ENCODE measurements at places on chromosomes 5 and 9.

GRCh38 chr5:372556-372995 lies 51.1 kb downstream of the AHRR start:
- no peak for DNase-seq

GRCh38 chr9:104107799-104108198 lies 13.7 kb downstream of the SMC2 start:
- DNase-seq = no peak

- no peak for DNase-seq
Observed at GRCh38 chr5:14142202-14142826, 828 bp upstream of the TRIO start.

DNA sequence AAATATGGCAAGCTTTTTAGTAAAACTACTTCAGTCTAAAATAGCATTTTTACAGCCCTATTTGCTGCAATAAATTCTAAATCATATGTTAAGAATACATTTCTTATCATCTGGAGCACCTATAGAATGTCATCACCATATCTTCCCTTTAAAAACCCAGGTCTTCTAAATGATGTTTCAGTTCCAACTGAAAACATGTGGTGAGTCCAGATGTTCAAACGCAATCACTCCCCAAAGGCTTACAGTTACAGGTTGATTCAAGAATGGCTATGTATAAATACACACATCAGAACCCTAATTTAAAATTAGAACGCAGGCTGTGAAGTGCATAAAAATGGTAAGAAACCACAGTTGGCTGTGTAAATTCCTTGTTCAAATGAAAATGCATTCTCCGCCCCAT lies 796.3 kb downstream of the MAT2B start:
- no peak for DNase-seq

DNA sequence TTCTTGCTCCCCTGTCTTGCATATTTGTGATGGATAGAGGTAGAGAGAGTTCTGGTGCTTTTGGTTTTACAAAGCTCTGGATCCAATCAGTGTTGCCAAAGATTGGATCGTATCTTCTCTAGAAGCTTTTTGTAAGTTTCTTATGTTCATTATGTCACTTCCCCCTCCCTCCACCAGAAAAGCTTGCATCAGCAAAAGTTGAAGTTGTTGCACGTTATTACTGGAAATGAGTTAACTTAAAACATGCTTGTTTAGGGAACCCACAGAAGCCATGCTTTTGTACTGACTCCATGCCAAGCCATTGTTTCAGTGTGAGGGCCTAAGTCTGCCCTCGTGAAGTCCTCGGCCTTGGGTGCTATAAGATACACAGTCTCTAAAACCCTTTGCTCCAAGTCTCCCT lies 186.5 kb downstream of the ERCC6L2 start:
- DNase-seq = no peak

DNA sequence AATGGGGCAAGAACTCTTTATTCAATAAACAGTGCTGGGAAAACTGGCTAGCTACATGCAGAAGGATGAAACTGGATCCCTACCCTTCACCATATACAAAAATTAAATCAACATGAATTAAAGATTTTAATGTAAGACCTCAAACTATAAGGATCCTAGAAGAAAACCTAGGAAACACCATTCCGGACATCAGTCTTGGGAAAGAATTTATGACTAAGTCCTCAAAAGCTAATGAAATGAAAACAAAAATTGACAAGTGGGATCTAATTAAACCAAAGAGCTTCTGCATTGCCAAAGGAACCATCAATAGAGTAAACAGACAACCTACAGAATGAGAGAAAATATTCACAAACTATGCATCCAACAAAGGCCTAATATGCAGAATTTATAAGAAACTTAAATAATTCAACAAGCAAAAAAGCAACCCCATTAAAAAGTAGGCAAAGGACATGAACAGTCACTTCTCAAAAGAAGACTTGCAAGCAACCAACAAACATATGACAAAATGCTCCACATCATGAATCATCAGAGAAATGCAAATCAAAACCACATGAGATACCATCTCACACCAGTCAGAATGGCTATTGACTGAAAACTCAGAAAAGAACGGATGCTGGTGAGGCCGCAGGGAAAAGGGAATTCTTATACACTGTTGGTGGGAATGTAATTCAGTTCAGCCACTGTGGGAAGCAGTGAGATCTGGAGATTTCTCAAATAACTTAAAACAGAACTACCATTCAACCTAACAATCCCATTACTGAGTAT lies 104.3 kb upstream of the MAP3K1 start:
- DNase-seq = no peak

DNA sequence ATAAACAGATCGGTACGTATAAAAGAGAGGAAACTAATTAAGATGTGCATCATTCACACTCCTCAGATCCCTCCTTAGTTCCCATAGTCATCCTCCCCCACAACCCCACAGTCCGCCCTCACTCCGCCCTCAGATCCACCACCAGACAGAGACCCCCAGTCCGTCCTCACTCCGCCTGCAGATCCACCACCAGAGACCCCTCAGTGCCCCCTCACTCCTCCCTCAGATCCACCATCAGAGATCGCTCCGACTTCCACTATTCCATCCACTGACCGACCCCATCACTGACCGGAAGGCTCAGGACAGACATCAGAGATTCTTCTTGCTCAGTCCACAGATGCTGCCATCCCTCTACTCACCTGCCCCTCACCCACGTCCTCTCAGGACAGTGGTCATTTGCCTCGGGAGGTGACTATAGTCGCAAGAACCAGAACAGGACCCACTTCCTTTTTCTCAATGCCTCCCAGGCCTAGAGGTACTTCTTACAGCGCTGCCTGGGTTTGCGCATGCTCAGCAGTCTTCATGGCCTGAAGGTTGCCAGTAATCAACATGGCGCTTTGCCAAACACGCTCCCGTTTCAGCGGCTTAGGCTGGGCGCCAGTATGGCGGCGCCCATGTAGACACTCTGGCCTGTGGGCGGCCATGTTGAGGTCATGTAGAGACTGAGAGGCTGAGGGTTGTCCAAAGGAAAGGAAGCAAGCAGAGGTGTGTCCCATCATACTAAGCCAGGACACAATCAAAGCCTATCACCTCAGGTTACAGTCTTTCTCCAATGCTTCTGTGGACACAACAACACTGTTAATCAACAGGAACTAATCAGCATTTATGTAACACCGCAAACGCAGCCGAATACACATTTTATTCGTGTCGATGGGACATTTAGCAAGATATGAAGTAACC lies at the start of gene ZNF484:
ZNF484 (minus strand) TSS at position 508 of the 900 bp plus-strand sequence. CDS start 3,009 bp downstream, outside the sequence.
- DNase-seq = peak; percentile 92

GRCh38 chr9:77133011-77133410 lies 44.3 kb upstream of the VPS13A start:
- DNase-seq = no peak

DNA sequence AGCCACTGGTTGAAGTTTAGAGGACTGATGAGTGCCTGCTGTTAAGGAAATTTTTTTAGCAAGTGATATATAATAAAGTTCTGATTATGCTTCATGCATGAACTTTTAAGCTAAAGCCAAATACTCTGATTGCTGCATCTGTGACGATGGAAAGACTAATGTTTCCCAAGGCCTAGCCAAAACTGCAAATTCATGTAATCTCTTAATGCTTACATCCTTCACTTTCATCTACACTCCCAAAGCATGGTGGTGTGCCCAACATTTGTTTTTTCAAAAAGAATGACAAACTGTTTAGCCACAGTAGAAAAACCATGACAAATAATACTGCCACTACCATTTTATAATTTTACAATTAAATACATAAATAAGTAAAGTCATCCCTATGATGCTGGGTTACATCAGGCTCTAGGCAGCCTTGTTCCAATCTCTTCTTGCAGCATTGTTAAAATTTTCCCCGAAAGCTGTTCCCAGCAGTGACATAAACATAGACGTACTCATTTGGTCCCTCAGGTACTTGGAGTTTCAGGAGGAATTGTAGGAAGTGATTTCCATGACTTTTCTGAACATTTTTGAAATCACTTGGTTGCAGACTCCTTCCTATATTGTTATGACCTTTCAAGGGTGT lies 625.3 kb upstream of the DMAC1 start:
- DNase-seq = no peak

- no peak for DNase-seq
Observed at GRCh38 chr5:108661590-108662219, 86.0 kb upstream of the FER start.

- DNase-seq = no peak
Observed at GRCh38 chr5:137587919-137588318, 88.8 kb upstream of the SPOCK1 start.

DNA sequence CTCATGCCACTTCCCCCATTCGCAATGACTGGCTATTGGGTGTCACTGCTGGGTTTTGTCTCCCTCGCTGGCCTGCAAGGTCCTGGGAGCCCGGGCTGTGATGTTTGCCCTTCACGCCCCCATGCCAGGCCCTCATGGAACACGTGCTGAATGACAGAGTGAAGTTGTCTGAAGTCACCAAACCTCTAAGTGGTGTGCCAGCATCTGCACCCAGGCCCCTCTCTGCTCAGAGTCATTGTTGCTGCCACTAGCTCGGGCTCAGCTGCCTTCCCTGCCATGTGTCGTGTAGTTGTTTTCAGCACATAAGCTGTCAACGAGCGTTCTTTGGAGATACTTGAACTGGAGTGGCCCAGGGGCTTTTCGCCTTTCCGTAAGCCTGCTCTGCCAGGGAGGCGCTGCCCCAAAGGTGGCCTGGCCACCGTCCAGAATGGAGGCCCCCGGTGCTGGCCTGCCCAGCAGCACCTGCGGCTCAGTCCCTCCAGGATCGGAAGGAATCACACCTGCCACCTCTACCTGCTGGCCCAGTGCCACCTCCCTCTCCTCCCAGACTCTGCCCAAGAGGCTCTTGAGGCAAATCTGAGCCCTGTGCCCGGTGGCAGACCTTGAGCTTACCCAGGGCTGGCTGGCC lies 250.1 kb downstream of the PBX3 start:
- no peak for DNase-seq

GRCh38 chr5:132480893-132481595 lies 9.5 kb downstream of the IRF1 start:
- no peak for DNase-seq

- no peak for DNase-seq
Observed at GRCh38 chr5:95350631-95351030, 40.5 kb upstream of the FAM81B start.

DNA sequence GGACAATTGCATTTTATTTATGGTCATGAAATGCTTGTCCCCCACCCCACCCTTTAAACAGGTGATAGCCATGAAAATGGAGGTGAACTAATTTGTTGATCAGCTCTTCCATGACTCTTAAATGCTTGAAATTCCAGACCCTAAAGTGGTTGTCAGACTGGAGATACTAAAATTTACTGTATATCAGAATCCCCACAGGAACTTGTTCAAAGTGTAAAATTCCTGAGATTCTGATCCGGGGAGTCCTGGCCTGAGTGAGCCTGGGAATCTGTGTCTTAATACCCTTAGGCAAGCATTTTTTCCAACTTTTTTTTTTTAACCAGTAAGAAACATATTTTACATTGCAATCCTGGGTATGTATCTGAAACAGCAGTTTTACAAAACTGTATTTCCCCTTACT lies 4.7 kb downstream of the SKP2 start:
- DNase-seq = peak; percentile 34

DNA sequence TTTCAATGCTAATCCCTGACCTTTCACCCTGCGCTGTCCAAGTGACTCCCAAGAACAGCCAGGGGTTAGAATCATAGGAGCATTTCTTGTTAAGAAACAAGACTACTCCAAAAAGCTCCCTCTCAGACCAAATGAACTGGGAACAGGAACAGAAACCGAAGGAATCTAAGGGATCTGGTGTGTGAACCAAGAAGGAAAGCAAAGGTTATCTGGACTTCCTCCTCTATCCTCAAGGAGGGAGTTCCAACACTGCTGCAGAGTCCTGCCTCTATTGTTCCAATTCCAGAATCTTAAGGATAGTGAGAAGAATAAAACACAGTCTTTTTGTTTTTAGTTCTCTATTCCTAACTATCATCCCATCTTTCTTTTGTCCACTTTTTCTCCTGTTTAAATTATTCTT lies 87.2 kb downstream of the EPB41L4A start:
- DNase-seq = no peak

GRCh38 chr5:171367424-171368370 lies 20.0 kb upstream of the NPM1 start:
- DNase-seq = peak; percentile 44

DNA sequence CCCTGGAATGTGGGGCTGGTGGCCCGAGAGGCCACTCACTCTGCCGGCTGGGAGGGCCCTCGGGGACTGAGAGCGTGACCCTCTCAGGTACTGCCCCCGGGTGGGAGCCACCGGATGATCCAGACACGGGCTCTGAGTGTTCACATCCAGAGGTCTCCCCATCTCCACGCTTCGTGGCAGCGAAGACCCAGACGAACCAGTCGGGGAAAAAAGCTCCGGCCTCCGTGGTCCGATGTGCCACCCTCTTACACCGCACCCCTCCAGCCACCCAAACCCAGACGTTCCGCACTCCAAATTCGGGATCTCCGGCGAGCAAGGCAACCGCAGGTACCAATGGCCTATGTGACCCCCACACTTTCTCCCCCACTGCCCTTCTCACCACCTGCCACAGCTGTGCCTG lies 49.5 kb downstream of the AMBP start:
- DNase-seq = no peak

DNA sequence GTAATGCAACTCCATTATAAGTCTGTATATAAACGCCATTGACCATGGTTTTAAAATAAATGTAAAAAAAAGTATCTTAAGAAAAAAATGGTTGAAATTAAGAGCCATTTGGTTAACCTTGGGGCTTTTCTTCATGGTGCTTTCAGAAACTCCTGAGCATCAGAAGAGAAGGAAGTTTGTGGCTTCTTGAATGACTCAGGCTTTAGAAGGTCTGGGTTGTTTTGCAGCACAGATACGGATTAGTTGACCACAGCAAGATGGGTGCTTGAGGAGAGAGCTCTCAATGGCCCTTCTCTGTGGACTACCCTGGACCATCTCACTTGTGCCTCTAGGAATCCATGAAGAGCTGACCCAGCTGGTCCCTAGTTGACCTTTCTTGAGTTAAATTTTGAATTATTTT lies 189.5 kb downstream of the TMEM38B start:
- DNase-seq = no peak

- no peak for DNase-seq
Observed at GRCh38 chr9:32264170-32264864, 120.1 kb upstream of the ACO1 start.

- DNase-seq = no peak
Observed at GRCh38 chr5:61491861-61492260, 159.8 kb downstream of the ZSWIM6 start.

DNA sequence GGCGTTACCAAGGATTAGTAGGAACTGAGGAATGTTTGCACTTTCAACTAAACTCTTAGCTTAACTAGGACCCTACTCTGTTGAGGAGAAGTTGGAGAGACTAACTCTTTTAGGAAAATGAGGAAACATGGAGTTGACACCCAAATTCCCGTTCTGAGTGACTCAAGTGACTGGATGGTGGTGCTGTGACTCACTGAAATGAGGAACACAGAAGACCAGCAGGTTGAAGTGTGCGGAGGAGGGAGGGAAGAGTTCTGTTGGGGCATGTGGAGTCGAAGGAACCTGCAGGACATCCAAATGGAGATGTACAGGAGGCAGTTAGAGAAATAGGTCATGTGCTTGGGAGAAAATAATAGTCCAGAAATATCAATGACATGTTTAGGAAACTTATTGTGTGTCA lies 8.2 kb downstream of the HEXB start:
- DNase-seq = no peak

- peak; percentile 51 for DNase-seq
Observed at GRCh38 chr5:168976311-168976970, 324.5 kb downstream of the SLIT3 start.

Data from AG09309 (cell line).